ENCODE measurements at places on chromosomes 5 and 9.
A peak's percentile ranks its signal among the peaks of the same experiment; 100 is the strongest.

DNA sequence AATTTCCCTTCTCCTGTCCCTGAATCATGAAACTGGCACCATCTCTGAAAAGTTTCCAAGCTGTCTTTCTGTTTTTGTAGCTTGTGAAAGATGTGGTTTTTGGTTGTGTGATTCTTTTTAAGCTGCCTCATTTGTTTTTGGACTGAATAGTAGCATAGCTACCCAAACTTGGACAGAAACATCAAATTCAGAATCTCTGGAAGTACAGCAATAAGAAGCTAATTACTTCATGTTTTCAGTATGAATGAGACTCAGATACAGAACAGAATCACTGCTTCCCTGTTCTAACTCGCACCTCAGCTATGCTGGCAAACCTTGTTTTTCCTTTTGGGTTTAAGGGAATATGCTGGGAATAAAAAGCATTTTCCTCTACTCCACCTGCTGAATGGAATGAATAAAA, 101.0 kb downstream of the FGF1 start:
- no peak for DNase-seq

- no peak for DNase-seq
These were observed 286.2 kb downstream of the ACTL7B start for GRCh38 chr9:108569624-108570023.

- no peak for DNase-seq
These were observed 54.5 kb downstream of the PRR16 start for GRCh38 chr5:120518581-120518980.

DNA sequence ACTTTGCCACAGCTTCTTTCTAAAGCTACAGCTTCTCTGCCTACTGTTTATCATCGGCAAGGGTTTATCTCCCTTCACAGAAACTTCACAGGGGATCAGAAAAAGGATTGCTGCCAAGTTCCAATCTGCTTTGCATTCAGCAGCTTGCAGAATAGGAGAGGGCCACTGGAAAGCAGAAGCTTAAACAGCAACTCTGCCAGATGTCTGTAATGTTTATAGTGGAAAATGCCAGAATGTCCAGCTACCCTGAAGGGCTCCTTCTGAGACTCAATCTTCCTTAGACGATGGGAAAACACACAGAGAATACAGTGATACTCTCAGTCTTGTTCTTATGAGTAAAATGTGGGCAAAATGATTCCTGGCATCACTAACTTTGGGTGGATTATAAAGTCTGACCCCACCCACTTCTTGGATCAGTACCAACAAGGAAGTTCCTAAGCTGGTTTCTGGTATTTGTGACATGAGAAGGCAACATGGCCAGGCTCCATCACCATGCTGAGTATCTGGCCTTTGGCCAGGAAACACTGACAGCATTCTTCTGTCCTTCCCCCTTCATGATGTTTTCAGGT, 19.0 kb downstream of the STOM start:
- DNase-seq, result peak; percentile 35

DNA sequence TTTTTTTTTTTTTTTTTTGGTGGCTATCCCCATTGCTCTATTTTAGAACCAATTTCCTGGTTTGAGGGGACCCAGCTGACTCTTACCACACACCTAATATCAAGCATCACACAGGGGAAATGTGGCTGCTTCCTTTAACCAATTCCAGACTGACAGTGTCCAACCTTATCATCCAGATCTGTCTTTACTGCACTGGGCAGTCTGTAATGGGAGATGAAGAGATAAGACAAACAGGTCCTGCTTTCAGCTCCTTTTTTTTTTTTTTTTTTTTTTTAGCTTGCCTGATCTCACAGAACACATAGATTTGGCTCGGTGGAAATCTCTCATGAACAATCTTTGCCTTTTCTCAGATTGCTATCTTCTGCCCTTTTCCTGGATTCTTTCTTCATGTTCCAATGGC, 198.8 kb upstream of the TYRP1 start:
- no peak for DNase-seq

GRCh38 chr5:151067632-151068432, 13.0 kb downstream of the TNIP1 start:
- no peak for DNase-seq

- DNase-seq, result no peak
These were observed 355.6 kb upstream of the IZUMO3 start for GRCh38 chr9:24901319-24901718.

- DNase-seq, result no peak
These were observed 14.1 kb upstream of the ARHGEF37 start for GRCh38 chr5:149567226-149567625.

- DNase-seq, result no peak
These were observed 270.0 kb upstream of the TLE4 start for GRCh38 chr9:79301551-79302391.
